ENCODE measurements at places on chromosomes 1 and 21.

DNA sequence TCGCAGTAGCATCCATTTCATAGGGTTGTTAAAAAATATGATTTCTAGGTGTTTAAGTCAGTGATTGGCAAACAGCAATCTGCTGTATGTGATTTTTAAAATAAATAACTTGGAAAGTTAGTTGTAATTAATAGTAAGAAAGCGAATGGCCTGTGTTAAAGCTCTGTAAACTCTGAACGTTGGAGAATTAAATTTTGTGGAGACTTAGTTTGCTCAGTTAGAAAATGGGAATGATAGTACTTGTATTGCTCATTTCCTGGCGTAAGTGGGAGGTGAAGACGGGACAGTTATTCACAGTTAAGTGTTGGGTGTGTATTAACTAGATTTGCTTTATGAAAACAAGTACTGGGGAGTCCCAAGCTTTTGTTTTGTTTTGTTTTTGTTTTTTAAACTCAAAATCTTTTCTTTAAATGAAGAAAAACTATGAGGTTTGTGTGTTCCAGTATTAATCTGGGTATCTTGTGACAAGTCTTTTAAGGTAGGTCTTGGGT is 995 bp downstream of the CACYBP start:
- DNase-seq: peak; percentile 37

GRCh38 chr1:20483833-20484518 is 2.0 kb downstream of the CAMK2N1 start:
- DNase-seq: no peak

DNA sequence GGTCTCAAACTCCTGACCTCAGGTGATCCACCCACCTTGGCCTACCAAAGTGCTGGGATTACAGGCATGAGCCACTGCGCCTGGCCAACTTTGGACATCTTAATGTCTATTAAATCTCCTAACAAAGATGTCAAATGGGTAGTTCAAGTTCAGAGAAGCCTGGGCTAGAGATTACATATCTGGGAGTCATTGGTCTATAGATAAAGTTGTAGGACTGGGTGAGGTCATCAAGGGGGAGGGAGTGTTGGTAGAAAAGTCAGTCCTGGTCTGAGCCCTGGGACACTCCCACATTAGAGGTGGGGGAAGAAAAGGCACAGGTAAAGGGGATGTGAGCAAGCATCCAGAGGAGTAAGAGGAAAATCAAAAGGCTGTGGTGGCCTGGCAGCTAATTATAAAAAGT is 6.6 kb downstream of the UBIAD1 start:
- DNase-seq: no peak

DNA sequence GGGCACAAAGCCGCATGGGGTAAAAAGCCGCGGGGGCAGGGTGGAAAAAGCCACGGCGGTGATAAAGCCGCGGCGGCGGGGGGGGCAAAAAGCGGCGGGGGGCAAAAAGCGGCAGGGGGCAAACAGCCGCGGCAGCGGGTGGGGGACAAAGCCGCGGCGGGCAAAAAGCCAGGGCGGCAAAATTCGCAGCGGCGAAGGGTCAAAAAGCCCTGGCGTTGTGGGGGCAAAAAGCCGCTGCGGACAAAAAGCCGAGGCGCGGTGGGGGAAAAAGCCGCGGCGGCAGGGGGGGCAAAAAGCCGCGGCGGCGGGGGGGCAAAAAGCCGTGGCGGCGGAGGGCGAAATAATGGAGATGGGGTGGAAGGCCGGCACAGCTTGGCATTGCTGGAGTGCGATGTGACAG is 3902.9 kb downstream of the SRGAP2C start:
- DNase-seq: no peak

- DNase-seq: no peak
These were observed 18.7 kb downstream of the SMAP2 start for GRCh38 chr1:40392221-40392620.

GRCh38 chr1:225816643-225817538 is 7.0 kb downstream of the EPHX1 start:
- no peak for DNase-seq

GRCh38 chr1:162772571-162773154 is 17.8 kb upstream of the HSD17B7 start:
- DNase-seq: no peak

- no peak for DNase-seq
These were observed 231.6 kb downstream of the NFIA start for GRCh38 chr1:61313906-61314422.

- DNase-seq: peak; percentile 14
These were observed 29.6 kb downstream of the NVL start for GRCh38 chr1:224300346-224300745.

DNA sequence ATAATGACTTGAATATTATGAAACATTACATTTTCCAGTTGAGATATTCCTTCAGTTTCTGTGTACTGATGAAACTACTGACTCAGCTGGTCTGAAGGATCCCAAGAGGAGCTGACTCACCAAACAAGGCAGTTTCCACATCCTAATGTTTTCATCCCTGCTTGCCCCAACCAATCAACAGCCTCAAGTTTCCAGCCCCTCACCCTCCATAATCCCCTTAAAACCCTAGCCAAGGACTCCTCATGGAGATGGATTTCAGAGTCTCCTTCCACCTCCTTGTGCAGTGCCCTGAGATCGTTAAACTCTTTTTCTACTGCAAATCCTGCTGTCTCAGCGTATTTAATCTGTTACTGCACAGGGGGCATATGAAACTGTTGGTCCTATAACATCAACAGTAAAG is 83.1 kb upstream of the HAO2 start:
- peak; percentile 3 for DNase-seq

- no peak for DNase-seq
These were observed 548 bp downstream of the B3GALT5 start for GRCh38 chr21:39613041-39613934.

DNA sequence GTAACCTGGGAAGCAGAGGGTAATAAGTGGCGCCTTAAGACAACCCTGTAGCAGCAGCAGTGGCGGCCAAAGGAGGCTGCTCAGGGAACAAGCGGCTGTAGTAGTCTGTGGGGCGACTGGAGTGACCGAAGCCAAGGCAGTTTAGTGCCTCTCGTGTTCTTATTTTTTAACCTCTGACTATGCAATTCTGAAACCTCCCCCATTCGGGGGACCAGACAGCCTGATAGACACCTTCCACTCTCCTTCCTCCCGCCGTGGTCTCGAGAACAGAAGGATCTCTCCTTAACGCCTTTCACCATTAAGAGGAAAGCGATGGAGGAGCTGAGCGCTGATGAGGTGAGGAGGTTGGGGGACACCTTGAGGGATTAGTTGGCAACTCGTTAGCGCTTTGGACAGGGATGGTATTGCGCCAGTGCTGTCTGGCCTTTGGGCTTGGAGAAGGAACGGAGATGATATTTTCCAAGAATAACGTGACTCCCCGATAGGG is 644 bp downstream of the UBE4B start:
- DNase-seq: peak; percentile 58

DNA sequence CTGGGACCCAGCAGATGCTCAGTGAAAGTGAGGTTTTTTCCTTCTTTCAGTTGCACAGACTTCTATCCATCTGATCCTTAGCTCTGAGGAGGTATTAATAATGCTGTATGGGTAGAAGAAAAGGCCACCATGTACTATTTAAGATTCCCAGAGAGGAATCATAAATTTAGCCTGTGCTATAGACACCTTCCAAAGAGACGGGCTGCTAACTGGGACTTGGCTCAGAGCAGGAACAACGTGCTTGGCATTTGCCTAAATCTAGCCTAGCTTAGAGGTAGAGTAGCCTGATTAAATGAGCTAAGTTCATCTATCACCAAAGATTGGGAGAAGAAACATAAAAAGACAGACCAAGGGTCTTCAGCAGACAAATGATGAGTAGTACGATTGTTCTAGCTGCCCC is 176.9 kb upstream of the BEND5 start:
- no peak for DNase-seq
